ENCODE measurements at places on chromosomes 1 and 21.
A peak's percentile ranks its signal among the peaks of the same experiment; 100 is the strongest.

DNA sequence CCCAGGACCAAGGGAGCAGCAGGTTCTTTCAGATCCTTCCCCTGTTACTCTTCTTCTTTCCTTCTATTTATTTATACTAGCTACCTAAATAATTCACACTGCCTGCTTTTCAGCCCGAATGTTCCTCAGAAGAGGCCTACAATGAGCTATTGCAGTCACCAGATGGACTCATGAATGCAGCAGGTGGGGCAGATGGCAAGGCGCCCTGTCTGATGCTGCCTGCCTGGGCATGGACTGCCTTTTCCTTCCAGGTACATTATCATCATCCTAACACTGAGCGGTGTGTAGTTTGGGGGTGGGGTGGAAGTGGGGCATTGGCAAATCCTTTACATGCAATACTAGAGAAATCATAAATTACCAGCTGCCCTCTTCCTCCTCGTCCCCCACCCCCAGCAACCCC is 17.6 kb downstream of the ESRRG start:
- no peak for DNase-seq

GRCh38 chr1:153679337-153680119 is 1.0 kb downstream of the NPR1 start:
- DNase-seq, result no peak

- DNase-seq, result no peak
Measured at GRCh38 chr1:60035921-60036320, 37.6 kb downstream of the C1orf87 start.

DNA sequence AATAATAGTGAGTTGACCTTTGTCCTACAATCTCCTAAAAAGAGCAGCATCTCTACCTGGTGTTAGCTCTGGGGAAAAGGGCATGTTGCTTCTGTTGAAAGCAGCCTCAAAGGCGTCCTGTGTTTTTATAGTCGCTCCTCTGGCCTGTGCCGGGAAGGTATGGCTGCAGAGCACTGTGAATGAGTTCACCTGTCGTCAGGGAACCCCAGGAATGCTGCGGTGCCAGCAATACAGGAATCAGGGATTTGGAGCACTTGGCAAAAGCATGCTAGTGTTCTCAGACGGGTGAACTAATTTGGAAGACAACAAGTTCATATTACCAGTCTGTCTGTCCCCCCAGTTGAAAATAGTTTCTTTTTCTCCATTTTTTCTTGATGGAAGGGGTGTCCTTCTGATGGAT is 60.3 kb upstream of the PGD start:
- no peak for DNase-seq

- DNase-seq, result no peak
Measured at GRCh38 chr1:218557731-218558130, 212.6 kb downstream of the TGFB2 start.

GRCh38 chr1:185661971-185662370 is 72.2 kb upstream of the HMCN1 start:
- no peak for DNase-seq

DNA sequence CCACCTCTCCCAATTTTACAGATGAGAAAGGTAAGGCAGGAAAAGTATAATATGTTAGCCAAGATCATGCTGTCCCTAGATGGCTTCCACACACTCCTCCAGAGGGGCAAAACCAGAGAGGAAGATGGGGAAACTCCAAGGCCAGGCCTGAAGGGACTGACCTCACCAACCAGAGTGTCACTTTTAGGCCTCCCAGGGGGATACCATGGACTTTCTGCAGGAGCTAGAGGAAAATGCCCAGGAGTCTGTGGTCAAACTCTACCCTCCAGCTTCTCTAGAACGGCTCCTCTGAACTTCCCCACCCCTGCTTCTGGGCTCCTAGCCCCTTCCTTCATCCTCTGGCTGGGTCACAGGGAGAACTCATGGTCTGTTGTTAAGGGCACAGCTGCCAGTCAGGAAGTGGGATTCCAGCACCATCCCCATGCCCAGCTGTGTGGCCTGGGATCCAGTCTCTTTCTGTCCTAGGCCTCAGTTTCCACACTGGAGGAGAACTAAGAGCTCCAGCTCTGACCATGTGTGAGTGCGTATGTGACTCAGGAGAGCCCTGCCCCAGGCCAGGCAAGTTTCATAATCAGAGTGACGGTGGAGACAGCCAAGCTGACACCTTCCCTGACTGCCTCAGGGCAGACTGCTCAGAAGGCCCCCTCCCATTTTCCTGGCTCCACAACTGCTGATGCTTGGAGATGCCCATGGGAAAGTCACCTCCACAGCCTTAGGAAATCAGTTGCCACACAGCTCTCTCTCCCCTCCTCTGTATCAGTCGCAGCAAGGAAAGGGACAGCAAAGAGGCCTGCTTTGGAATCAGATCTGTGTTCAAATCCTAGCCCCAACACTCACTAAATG is 1.9 kb downstream of the IGSF8 start:
- DNase-seq, result peak; percentile 52

- DNase-seq, result no peak
Measured at GRCh38 chr1:1941868-1942752, 23.0 kb upstream of the TMEM52 start.

DNA sequence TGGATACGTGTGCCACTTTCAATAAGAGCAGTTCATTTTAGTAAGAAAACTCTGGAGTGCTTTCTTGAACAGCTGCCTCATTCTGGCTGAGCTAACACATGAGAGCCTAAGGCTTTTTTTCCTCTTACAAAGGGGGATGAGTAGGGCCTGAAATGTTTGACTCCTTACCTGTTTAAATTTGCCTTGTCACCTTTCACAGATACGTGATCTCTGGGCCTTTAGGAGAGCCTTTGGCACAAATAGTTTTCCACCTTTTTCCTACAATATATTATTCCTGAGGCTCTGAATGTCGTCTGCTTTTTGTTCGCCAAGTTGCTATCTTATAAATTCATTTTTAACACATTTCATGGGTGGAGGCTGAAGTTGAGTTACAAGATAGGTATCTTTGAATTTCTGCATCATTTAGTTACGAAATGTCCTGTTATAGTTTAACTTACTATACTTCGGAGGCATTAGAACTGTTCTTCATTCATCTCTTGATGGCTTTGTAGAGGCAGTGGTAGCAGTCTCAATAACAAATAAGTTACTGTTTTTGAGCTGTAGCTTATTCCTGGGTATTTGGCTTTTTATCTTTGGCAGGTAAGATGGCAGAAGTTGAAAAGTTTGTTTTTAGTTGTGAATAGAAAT is 17.2 kb downstream of the UBAP2L start:
- DNase-seq, result no peak

GRCh38 chr1:168623003-168623828 is 46.8 kb downstream of the XCL1 start:
- DNase-seq, result peak; percentile 30

DNA sequence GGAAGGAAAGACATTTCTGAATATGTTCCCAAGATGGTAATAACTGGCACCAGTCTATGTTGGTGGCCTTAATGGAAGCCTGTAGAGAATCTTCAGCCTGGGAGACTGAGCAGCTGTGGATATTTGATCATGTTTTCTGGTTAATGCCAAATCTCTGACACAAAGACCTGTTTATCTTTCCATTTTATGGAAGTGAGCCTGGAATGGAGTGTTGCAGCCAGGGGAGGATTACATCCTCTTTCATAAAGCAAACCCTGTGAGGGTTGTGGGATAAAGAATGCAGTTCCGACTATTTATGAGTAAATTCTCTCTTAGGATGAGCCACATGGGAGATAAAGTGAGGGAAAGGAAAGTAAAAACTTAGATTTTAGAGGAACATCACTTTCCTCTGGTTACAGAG is 144.1 kb downstream of the PCP4 start:
- DNase-seq, result no peak

- peak; percentile 34 for DNase-seq
Measured at GRCh38 chr1:185632659-185633423, 101.3 kb upstream of the HMCN1 start.

DNA sequence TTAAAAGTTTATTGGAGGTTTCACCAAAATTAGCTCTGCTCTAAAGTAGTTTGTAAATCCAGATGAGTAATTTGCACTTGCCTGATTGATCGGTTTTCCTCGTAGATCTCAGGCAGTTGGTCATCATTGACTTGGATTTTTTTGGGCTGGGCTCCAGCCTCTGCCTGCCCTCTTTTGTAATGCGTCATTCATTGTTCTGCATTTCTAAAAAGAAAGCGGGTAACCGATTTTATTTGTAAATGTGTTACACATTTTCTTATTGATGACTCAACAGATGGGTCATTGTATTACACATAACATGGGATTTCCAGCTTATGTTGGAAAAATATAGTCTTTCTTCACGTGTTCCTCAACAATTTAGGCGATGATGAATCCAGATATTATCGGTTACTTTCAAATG is 5.5 kb downstream of the ETS2 start:
- peak; percentile 95 for DNase-seq

DNA sequence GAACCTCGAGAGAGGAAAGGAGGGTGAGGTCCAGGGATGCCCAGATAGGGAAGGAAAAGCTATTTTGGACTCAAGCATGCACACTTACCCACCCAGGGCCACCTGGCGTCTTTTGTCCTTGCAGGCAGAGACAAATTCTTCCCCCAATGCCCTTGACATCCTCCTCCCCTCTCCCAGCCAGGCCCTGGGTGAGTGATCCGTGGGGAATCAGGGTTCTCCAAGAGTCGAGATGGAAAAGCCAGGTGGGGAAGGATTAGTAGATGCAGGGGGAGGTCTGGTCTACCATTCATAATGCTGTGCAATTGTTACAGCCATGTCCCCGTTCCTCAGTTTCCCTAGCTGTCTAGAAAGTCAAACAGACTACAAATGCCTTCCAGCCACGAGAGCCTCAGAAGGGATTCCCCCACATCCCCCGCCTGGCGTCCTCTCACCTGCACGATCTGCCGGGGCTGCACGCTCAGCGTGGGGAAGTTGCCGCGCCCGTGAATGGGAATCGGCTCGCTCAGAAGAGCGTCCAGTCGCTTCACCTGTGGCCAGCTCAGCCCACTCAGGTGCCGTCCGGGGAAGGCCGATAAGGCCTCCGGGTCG is 580 bp downstream of the TENT5B start:
- no peak for DNase-seq

DNA sequence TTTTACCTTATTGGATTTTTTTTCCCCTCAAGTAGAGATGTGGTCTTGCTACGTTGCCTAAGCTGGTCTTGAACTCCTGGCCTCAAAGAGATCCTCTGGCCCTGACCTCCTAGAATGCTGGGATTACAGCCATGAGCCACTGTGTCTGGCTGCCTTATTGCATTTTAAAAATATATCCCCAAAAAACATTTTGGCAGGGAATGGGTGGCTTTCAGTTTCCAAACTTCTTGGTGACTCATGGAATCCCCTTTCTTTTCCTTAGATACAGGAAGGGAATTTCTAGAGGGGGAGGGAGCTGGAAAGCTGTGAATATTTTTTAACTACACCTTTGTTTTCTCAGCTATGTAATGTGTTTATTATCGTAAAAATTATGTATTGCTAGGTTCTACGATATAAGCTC is 73.3 kb downstream of the SNRPE start:
- DNase-seq, result no peak

DNA sequence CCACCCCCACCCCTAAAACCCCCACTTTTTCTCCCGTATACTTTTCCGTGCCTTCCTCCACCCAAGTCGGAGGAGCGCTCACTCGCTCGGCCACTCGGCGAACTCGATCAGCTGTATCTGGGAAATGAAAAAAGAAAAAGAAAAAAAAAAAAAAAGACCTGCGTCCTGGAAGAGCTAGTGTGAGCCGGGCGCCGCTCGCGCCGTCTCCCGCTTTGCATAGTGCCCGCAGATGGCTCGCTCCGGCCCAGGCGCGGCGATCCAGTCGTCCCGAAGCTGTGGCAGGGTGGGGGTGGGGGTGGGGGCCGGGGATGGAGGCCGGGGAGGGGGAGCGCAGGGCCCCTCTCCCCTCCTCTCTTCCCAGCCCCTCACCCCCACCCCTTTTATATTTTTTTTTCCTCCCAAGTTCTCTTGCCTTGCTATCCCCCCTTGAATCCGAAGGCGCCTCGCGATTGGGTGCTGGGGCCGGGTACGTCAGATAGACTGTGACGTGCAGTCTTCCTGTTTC is 299 bp upstream of the PROX1 start:
- DNase-seq, result no peak

DNA sequence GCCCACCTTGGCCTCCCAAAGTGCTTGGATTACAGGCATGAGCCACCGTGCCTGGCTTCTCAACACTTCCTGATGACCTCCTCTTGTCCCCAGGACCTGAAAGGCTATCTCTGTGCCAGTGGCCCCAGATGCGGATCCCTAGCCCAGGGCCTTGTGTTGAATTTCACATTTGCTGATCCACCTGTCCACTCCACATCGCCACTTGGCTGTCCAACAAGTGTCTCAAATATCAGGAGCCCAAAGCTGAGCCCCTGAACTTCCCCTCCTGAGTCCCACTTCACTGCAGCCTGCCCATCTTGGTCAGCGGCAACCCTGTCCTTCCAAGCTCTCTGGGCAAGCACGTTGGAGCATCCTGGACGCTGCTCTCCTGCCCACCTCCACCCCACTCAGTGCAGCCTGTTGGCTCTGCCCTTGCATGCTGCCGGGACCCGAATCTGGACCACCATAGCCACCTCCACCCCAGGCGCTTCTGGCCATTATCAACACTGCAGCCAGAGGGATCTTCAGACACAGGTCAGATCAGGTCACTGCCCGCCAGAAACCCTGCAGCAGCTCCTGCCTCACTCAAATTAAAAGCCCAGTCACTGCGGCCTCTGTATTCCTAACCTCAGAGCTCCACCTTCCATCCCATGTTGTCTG is 352.5 kb upstream of the VAMP3 start:
- no peak for DNase-seq

DNA sequence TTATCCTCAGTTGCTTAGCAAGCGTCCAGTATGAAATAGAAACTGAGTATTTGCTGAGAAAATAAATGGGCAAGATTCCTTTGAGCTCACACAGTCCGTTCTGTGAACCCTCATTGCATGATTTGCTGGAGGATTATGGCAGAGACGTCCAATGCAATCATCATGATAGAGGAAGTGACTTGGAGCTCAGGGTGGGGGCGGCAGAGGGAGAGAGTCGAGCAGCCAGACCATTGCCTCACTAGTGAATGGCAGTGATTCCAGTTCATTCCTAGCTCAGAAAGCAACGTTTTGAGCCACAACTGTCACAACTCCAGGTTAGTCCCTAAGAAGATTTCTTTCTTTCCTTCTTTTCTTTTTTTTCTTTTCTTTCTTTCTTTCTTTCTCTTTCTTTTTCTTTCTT is 27.5 kb upstream of the COL9A2 start:
- DNase-seq, result peak; percentile 79

- no peak for DNase-seq
Measured at GRCh38 chr21:36186506-36187399, 30.1 kb downstream of the DOP1B start.

- peak; percentile 82 for DNase-seq
Measured at GRCh38 chr21:35850029-35850428, 210.3 kb downstream of the SETD4 start.

GRCh38 chr1:12604114-12604874 is 13.7 kb downstream of the DHRS3 start:
- DNase-seq, result peak; percentile 99

- no peak for DNase-seq
Measured at GRCh38 chr1:10979483-10979920, 33.0 kb upstream of the TARDBP start.

DNA sequence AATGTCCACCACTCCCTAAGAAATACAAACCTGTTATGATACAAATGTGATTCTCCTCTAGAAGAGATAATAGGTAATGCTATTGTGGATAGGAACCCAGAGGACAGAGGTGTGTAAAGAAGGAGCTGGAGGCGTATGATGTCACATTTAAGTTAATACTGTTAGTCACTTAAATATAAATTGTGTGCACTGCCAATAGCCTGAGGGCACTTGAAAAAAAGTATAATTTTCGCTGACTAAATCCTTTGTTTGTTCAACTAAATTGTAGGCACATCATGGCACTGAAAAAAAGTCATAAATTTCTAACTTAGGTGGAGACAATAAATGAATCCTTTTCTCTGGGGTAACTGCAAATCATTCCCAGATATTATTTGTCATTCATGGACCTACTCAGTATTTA is 4.4 kb downstream of the RCSD1 start:
- no peak for DNase-seq

GRCh38 chr1:85330711-85331290 is 54.4 kb upstream of the BCL10 start:
- peak; percentile 99 for DNase-seq

All from IMR-90 (cell line).